ENCODE measurements at places on chromosomes 12 and 14. TPM values are rescaled to one million over a fixed set of nuclear protein-coding genes. Genes with fewer than 3 reads are reported as not detected.

DNA sequence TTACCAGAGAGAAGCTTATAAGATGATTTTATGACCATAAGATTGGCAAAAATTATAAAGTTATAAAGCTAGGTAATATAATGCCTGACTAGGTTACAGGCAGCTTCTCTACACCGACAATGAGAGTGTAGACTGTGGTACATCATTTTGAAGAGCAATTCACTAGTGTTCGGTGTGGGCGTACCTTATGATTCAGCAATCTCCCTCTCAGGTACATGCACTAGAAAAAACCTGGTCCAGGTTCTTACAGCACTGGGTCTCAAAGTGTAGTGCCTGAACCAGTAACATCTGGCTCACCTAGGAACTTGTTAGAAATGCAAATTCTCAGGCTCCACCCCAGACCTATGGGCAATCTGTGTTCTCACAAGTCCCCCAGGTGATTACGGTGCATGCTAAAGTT lies 106.7 kb downstream of the RERG start:
- H3K4me1 ChIP-seq = no peaks in the 10 kb centered on the region
- no peak for DNase-seq
- no peak overlapping the region for H3K27ac ChIP-seq
- H3K27me3 ChIP-seq = no peaks in the 10 kb centered on the region
- no peak overlapping the region for H3K4me3 ChIP-seq

DNA sequence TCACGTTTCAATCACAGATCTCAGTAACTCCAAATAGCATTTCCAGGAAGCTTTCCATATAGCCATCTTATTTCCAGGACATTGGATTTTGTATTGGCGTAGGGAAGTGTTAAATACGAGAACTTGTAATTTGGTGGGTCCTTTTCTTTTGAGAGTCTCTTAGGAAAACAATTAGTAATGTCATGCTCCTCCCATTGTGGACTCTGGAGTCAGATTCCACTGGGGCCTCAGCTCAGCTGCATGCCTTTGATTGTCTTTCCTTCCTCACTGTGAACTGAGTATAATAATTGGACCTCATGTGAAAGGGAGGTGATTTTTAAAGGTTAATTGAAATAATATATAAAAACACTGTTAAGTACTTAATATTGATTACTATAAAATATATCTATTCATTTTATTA lies 462.6 kb downstream of the NPAS3 start:
- DNase-seq = no peak
- no peak overlapping the region for H3K27ac ChIP-seq
- no peak overlapping the region for H3K4me3 ChIP-seq

GRCh38 chr12:66708704-66709456 lies 30.0 kb upstream of the GRIP1 start:
- H3K36me3 ChIP-seq = no peaks in the 10 kb centered on the region
- H3K4me3 ChIP-seq = no peak overlapping the region
- H3K27ac ChIP-seq = no peak overlapping the region
- DNase-seq = no peak
- no peaks in the 10 kb centered on the region for H3K27me3 ChIP-seq

WDR89 gene
- total RNA-seq = 26.4 TPM

SLC35F4 gene
- total RNA-seq = not detected

LRRC10 gene
- not detected for total RNA-seq
